ENCODE measurements at places on chromosomes 13 and 19. TPM values are rescaled to one million over a fixed set of nuclear protein-coding genes. Genes with fewer than 3 reads are reported as not detected.

DNA sequence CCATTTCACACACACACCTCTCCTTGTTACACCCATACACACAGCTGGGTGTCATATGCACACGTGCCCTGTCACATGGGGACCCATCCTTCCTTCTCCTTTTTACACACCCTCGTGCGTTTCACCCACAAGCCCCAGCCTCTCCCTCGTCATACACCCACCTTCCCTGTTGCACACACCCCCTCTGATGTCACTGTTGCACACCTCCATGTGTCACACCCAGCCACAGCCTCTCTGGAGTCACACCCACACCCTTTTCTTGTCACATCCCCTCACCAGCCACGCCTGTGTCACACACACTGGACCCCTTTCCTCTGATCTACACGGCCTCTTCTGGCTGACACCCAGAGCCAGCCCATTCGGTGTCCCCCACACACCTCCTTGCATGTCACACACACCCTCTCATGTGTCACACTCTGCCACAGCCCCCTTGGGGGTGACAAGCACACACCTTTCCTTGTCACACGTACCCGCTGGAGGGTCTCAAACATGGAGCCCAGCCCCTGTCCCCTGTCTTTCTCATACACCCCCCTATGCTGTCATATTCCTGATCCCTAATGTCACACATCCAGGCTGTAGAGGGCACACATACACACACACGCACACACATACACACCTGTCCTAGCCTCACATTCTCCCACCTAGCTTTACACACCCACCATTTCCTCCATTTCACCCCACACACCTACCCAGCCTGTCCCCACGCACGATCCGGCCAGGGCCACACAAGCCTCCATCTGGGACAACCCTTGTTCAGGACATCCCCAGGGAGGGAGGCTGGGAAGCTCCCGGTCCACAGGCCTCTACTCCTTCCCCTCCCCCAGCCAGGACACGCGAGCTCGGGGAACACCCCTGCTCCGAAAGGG is 1.4 kb downstream of the NOVA2 start:
- no peak for DNase-seq

- no peak for DNase-seq
Measured at GRCh38 chr13:86051134-86052103, 252.2 kb upstream of the SLITRK6 start.

DNA sequence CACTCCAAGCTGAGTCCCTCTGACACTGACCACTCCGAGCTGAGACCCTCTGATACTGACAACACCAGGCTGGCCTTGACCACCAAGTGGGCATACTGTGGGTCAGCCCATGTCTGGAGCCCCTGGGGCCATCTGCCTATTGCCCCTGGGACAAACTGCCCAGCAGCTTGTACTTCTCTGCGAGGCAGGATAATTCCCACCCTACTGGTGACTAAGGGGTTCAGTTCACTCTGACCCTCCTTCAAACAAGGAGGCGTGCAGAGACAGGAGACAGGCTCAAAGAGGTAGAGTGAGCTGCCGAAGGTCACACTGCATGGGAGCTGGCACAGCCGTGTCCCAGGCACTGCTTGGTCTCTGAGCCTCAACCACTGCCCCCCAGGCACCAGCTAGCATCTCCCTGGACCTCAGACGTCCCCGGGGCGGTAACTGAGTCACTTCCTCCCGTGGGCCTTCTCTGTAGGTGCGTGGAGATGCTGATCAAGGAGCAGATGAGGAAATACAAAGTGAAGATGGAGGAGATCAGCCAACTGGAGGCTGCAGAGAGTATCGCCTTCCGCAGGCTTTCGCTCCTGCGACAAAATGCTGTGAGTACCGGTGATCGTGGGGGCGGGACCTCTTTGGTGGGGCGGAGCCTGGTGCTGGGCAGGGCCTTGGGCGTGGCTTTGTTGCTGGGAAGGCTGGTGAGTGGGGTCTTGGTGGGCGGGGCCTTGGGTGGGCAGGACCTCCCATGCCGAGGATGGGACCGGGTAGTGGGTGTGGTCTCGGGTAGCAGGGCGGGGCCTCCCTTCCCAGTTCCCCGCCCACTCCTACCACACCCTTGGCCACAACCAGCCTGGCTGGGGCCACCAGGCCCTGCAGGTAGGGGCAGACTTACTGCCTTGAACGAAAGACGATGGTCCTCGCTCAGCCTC is 5.8 kb upstream of the USE1 start:
- DNase-seq: peak; percentile 98

DNA sequence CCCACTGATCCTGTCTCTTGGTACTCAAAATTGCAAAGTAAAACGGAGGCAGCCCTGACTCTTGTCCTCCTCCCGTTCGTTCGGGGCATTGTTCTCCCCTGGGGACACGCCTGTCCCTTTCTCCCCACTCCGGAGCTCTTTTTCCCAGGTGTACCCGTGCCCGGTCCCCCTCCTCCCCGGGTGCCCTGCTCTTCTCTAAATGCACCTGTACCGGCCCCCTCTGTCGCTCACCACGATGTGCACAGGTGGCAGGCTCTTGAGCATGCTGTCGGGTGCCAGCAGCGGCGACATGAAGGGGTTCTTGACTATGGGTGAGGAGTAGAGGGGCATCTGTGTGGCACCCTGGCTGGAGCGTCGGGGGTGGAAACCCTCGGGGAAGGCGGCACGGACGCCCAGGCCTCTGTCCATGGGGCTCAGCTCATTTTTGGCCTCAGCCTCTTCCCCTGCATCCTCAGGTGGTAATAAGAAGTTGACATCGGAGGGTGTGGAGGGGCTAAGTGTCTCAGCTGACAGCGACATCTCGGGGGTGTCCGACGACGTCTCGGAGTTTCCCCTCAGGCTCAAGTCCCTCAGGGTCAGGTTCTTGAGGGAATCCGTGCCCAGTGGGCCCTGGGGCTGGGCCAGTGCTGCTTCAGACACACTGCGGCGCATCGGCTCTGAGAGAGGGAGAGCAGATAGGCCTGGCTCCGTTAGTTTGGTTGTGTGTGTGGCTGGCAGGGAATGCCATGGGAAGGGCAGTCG is 12.4 kb upstream of the CNFN start:
- DNase-seq: no peak

DNA sequence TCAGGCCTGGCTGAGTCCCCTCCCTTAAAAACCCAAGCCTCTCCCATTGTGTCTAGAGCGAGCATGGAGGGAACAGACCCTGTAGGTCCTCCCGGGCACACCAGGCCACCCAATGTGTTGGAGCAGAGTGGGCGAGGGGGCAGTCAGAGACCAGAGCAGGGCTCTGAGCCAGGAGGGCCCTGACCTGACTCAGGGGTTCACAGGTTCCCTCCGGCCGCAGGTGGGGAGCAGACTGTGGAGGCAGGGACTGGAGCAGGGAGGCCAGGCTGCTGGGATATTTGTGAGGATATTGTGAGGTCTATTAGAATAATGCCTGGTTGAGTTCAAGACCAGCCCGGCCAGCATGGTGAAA is 1.6 kb upstream of the TYROBP start:
- DNase-seq: no peak

GRCh38 chr19:14526423-14526822 is 3.0 kb upstream of the TECR start:
- DNase-seq: no peak

DNA sequence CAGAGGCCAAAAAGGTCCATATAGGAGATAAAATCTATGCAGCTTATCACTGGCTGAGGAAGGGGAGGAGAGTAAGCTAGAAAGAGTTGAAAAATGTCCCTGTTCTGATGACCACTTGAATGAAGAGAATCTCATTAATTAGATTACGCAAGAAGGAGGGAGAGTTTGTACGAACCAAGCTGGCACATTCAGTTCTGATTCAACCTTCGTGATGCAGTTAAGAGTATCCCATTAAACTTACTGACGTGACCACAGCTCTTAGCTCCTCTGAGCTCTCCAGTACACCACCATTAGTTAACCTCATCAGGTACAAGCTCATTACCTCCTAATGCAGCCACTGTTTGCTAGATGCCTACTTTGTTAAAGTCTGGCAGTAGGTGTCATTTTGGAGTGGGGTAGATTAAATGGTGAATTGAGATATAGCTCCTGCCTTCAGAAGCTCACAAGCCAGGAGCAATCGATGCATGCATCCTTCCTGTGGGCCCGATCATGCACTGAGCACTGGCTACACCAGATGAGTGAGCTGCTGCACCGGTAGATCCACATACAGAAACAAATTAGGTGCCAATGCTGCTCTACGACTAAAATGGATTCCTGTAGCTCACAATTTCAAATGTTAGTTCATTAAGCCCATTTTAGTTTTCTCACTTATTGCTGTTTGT is 458.3 kb downstream of the COG6 start:
- DNase-seq: no peak

- no peak for DNase-seq
Measured at GRCh38 chr13:32894589-32895001, 121.6 kb upstream of the KL start.

- no peak for DNase-seq
Measured at GRCh38 chr13:109677206-109677605, 109.2 kb downstream of the IRS2 start.

- no peak for DNase-seq
Measured at GRCh38 chr13:30294004-30294403, 13.3 kb downstream of the KATNAL1 start.

DNA sequence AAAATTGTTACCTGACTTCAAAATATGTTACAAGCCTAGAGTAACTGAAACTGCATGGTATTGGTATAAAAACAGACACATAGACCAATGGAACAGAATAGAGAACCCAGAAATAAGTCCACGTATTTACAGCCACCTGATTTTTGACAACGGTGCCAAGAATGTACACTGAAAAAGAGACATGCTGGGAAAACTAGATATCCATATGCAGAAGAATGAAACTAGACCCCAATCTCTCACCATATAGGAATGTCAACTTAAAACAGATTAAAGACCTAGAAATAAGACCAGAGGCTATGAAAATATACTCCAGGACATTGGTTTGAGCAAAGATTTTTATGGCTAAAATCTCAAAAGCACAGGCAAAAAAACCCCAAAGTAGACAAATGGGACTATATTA is 76.5 kb downstream of the LATS2 start:
- DNase-seq: no peak

GRCh38 chr13:82010780-82011179 is 1669.9 kb upstream of the SPRY2 start:
- no peak for DNase-seq

GRCh38 chr13:26494571-26495195 is 62.8 kb upstream of the WASF3 start:
- DNase-seq: no peak

- DNase-seq: no peak
Measured at GRCh38 chr13:28710161-28710560, 8.6 kb downstream of the SLC46A3 start.

GRCh38 chr13:38147050-38147449 is 202.6 kb upstream of the UFM1 start:
- DNase-seq: no peak

GRCh38 chr19:31519908-31520307 is 170.7 kb upstream of the TSHZ3 start:
- peak; percentile 2 for DNase-seq

DNA sequence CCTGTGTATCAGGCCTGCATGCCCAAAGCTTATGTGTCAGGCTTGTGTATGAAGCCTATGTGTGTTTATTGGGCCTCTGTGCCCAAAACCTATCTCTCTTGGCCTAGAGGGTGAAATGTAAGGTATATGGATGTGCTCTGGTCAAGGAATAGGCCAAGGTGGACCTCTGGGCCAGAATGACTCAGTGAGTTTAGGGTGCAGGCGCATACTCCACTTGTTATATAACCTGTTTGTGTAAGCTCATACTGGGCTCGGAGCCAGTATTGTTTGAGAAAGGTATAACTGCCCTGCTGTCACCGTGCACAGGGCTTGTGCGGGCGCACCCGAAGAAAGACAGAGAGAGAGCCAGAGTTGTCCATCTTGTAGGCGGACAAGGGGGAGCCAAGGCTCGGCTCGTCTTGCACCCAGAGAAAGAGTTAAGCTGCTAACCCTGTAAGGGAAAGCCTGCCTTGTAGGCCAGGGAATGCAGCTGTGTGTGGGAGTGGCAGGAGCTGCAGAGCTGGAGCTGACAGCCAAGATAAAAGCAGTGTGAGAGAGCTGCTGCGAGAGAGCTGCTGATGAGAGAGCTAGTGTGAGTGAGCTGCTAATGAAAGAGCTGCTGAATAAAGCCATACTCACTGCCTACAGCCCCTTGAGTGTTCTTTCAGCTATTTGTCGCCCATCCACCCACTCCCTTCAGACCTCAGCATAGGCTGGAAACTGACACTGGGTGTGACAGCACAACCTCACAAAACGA is 43.4 kb upstream of the N4BP2L1 start:
- no peak for DNase-seq

GRCh38 chr19:55471266-55471665 is 5.2 kb upstream of the ZNF628 start:
- DNase-seq: no peak

GRCh38 chr13:94233401-94233800 is 246.1 kb downstream of the DCT start:
- no peak for DNase-seq

GRCh38 chr13:110308656-110309359 is 1.7 kb downstream of the COL4A2 start:
- DNase-seq: peak; percentile 51

DNA sequence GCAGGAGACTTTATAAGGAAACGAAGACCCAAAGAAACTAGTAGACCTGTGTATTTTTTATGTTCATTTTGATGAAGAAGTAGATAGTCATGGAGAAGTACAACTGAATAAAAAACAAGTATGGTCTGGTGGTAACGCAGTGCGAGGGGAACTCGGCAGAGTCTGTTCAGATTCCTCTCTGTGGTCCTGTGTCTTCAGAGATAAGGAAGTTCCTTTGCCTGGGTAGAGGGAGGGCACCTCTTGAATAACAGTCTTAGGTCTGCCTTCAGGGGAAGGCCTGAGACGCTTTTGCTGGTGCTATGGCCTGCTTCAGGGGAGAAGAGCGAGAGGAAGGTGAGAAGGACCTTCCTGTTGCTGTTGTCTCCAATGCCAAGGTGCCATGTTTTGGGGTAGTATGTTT is 25.9 kb upstream of the SLC46A3 start:
- no peak for DNase-seq

- no peak for DNase-seq
Measured at GRCh38 chr19:35351411-35352176, 3.9 kb downstream of the FFAR1 start.

The CEBPA gene
- total RNA-seq: 3.7 TPM

The C2CD4C gene
- 14.6 TPM for total RNA-seq

The OBI1 gene
- total RNA-seq: 25.0 TPM

The LYPD5 gene
- 0.50 TPM for total RNA-seq

The METTL21C gene
- not detected for total RNA-seq

The KCTD4 gene
- total RNA-seq: not detected

The FGF9 gene
- total RNA-seq: 0.20 TPM

Data from H9 (cell line).